ENCODE measurements at places on chromosomes 2 and 18. TPM values are rescaled to one million over a fixed set of nuclear protein-coding genes. Genes with fewer than 3 reads are reported as not detected.

The RGPD3 gene
- total RNA-seq: 0.14 TPM

The KCNF1 gene
- total RNA-seq: 1.1 TPM

The UGT1A4 gene
- not detected for total RNA-seq

DNA sequence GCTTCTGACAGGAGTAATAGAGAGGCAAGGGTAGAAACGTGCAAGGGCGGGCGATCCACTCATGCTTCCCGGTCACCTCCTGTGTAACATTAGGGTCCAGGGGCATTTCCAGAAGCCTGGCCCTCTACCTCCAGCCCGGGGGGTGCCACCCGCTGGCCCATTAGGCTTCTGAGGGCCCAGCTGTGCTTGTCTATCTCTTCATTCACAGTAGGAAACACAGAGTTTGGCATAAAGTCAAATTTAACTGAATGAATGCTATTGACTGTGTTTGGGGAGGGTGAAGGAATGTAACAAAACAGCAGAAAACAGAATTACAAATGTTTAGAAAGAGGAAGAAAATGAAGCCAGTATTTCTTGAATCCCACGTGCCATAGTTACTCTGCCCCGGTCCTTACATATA lies 112.4 kb upstream of the SLC66A3 start:
- no peak for DNase-seq

DNA sequence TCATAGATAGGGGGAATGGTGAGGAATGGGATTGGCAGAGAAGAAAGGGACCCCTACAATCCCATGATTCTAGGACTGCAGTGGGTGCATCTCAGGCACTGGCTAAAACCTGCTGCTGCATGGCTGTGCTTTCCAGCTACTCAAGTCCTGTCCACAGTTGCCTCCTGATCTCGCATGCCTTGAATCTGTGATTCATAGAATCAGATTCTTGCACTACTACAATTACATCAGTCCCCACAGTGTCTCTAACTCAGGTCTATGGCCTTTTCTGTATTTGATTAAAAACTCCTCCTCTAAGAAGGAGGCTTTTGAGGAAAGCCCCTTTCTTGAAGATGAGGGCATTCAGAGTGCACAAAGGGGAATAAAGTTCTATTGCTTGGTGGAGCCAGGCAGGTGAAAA lies 117.4 kb downstream of the LRATD1 start:
- DNase-seq: no peak

- DNase-seq: no peak
These were observed 322.9 kb downstream of the BCL11A start for GRCh38 chr2:60230596-60230995.

DNA sequence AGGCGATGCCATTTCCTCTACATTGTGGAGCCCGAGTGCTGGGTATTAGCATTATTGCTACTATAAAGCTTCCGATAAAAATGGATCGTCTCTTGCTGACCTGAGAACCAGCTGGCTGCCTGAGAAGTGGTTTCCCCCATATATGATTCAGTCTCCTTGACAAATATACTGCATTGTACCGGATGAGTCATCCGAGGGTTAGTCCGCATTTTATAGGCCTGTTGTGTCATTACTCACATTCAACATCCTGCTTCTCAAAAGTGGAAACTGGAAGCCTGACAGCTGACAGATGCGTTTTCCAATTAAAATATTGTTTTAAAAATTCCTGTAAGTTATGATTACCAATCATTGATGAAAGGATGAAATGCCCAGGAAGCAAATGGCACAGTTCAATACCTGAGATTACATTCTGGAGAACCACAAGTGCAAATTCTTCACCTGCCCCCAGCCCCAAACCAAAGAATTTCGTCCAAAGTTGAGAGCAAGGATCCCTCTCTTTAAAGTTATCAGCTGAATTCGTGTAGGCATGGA lies 65.7 kb downstream of the SPRED2 start:
- DNase-seq: no peak

All from neural crest cell (in vitro differentiated cells).